Islet precursor cell (in vitro differentiated cells): ENCODE measurements at places on chromosomes 12 and 14.

- no peak for DNase-seq
These were observed 624.8 kb upstream of the TMEM132C start for GRCh38 chr12:127642208-127642607.

- no peak for DNase-seq
These were observed 27.8 kb upstream of the NFYB start for GRCh38 chr12:104165801-104166200.

GRCh38 chr12:70399311-70399710 is 33.2 kb downstream of the KCNMB4 start:
- no peak for DNase-seq

- DNase-seq: no peak
These were observed 1.0 kb upstream of the GLRX5 start for GRCh38 chr14:95533822-95534221.

DNA sequence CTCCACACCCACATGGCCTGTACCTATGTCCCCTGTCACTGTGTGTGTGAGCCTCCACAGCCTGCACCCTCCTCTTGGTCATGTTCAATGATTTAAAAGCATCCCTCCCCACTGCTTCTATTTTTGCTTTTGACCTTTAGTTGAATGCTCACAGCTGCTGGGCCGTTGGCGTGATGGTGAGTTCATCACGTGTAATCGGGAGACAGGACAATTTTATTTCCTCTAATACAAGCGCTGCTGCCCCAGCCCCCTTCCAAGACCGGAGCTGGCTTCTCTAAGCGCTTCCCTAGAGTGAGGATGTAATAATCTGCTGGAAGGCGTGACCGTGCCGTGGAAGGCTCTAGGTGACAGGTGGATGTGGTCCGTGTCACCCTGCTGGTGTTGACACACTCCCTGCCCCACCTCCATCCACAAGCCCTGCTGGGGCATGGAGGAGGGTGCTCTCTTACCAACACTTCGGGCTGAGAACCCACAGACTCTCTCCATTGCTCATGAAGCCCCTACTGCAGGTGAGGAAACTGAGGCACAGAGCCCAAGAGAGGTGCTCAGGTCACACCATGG is 25.4 kb downstream of the CCDC85C start:
- no peak for DNase-seq

DNA sequence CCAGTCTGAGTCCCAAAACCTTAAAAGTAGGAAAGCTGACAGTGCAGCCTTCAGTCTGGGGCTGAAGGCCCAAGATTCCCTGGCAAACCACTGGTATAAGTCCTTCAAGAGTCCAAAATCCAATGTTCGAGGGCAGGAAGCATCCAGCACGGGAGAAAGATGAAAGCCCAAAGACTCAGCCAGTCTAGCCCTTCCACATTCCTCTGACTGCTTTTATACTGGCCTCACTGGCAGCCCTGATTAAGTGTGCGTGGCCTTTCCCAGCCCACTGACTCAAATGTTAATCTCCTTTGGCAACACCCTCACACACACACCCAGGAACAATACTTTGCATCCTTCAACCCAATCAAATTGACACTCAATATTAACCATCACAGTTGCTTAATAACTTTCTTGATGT is 372.1 kb upstream of the CCDC196 start:
- DNase-seq: peak; percentile 61

DNA sequence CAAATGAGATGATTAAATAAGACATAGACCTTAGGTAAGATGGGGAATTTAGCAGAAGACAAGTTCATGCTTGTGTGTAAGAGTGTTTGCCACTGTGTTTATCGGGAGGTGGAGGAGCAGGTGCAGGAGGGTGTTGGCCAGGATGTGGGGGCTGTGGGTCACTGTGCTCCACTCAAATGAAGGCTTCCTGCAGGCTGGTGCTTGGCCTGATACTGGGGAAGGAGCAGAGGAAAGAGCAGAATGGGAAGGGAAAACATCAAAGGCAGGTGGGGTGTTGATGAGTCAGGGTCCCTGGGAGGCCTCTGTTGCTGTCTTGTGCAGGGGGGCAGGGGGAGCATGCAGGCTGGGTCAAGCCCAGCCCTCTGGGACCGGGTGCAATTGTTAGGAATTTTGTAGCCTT is 126.5 kb downstream of the TSPAN9 start:
- no peak for DNase-seq

- peak; percentile 96 for DNase-seq
These were observed at the start of gene HOXC10 for GRCh38 chr12:53984901-53985691. TSS of gene HOXC10 (plus strand) at chr12:53985146. CDS start at chr12:53985260, 114 bp downstream.

GRCh38 chr14:69328317-69328716 is 68.4 kb downstream of the GALNT16 start:
- DNase-seq: peak; percentile 43

- no peak for DNase-seq
These were observed 50.0 kb downstream of the GALNT4 start for GRCh38 chr12:89474615-89475014.

- no peak for DNase-seq
These were observed 140.2 kb downstream of the AACS start for GRCh38 chr12:125205386-125205785.

DNA sequence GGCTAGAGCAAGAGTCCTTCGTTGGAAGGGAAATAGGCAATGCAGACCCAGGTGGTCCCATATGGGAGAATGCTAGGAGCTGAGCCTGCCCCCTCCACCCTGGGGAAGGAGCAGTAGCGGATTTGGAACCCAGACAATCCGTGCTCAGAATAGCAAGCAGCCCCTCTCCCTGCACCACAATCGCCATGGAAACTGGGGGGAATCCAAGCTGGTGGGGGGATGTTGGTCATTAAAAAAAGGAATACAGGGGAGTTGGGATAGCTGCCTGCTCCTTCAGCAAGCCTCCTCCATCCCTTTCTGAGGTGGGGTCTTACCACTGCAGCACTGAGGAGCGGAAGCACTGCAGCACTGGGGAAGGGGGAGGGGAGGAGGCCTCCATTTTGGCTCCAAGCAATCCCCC is 2.9 kb downstream of the RND1 start:
- DNase-seq: no peak

- no peak for DNase-seq
These were observed 536 bp downstream of the PARPBP start for GRCh38 chr12:102120564-102120873.

DNA sequence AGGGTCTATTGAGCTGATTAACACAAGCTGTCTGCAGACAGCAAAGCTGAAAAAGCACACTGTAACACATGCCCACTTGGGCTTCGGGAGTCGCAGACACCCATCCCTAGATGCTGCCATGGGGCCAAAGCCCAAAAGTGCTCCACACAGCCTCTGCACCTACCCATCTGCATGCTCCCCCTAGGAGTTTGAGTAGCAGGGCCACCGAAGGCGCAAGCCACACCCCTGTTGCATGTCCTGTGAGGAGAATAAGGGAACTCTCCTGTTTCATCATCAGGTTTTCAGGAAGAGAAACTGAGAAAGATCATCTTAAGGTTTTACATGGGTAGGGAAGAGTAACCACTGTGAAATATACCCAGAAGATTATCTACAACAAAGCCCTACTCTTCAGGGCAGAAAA is 5.6 kb upstream of the ST8SIA1 start:
- no peak for DNase-seq

GRCh38 chr12:16228067-16228466 is 49.4 kb downstream of the SLC15A5 start:
- DNase-seq: no peak

- no peak for DNase-seq
These were observed 14.5 kb downstream of the CCDC198 start for GRCh38 chr14:57479197-57479596.

DNA sequence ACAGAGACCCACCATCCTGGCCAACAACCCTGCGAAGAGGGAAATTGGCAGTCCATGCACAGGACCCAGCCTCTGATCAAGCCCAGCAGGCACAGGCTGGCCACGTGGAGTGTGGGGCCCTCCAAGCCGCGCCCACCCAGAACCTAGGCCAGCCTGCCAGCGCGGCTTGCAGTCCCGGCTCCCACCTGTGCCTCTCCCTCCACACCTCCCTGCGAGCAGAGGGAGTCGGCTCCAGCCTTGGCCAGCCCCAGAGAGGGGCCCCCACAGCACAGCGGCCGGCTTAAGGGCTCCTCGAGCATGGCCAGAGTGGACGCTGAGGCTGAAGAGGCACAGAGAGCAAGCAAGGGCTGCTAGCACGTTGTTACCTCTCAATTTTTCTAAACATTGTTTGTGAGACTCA is 373.4 kb downstream of the NELL2 start:
- no peak for DNase-seq

DNA sequence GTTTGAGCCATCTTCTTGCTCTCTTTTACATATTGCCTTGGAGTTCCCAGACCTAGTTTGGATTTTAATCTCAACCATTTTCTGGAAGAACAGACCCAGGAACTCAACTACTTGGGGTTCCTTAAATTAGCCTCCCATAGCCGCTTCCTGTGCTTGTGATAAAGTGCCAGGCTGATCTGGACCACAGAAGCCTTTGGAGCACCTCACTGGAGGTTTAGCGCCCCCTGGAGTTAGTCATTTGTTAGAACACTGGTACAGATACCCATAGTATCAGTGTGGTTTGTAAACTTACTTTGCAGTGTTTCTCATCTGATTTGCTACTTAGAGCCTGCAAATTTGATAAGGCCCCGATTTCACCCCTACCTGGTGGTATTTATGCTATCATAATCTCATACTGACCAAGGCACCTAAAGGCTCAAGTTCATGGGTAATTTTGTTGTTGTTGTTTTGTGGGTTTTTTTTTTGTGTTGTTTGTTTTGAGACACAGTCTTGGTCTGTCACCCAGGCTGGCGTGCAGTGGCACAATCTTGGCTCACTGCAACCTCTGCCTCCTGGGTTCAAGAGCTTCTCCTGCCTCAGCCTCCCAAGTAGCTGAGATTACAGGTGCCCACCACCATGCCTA is 3.7 kb downstream of the UNC119B start:
- peak; percentile 85 for DNase-seq

GRCh38 chr14:92937051-92937937 is 14.3 kb downstream of the CHGA start:
- DNase-seq: no peak

- no peak for DNase-seq
These were observed 29.3 kb upstream of the CPNE8 start for GRCh38 chr12:38934686-38935085.

- no peak for DNase-seq
These were observed 60.7 kb upstream of the BCAT1 start for GRCh38 chr12:25009496-25010092.

DNA sequence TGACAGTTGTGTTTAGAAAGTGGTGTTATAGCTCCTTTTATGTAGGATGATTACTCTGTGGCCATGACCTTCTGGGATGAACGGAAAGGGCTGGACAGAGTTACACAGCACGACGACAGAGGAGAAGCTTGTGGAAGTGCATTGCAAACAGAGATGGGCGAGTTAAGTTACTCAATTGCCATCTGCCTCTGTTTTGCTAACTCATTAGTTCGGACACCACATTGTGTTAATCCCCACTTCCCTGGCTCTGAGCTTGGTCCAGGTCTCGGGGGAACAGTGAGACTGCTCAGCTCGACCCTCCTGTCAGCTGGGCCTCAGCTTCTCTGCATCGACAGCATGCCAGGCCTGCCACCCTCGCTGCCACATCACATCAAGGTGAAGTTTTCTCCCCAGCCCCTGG is 408.0 kb downstream of the ZFP36L1 start:
- no peak for DNase-seq

GRCh38 chr12:26318661-26319068 is 123.3 kb downstream of the SSPN start:
- peak; percentile 97 for DNase-seq

GRCh38 chr12:104626069-104626837 is 169.5 kb downstream of the CHST11 start:
- no peak for DNase-seq

GRCh38 chr12:68190301-68190700 is 30.8 kb upstream of the IFNG start:
- DNase-seq: no peak

GRCh38 chr12:70960484-70960883 is 39.9 kb upstream of the PTPRR start:
- no peak for DNase-seq

DNA sequence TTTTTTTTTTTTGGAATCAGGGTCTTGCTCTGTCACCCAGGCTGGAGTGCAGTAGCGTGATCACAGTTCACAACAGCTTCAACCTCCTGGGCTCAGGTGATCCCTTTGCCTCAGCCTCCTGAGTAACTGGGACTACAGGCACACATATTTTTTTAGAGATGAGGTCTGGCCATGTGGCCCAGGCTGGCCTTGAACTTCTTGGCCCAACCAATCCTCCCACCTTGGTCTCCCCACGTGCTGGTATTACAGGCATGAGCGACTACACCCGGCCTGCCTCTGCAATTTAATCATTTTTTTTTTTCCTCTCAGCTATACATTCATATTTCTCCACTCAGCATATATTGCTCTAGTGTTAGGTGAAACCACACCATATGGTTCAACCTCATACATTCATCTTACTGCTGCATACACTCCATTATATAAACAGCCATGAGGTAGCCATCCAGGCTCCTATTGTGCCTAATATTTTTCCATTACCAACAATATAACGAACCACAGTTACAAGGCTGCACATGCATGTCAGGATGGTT is 7.1 kb downstream of the STX2 start:
- peak; percentile 43 for DNase-seq

- DNase-seq: no peak
These were observed 34.1 kb upstream of the KLHDC2 start for GRCh38 chr14:49733836-49734235.

- DNase-seq: no peak
These were observed 56.5 kb downstream of the WASHC4 start for GRCh38 chr12:105164068-105164467.
